ENCODE measurements at places on chromosomes 3 and 15.

- DNase-seq: no peak
Observed at GRCh38 chr15:64979252-64979710, 10.4 kb downstream of the SPG21 start.

- peak; percentile 3 for DNase-seq
Observed at GRCh38 chr15:66369773-66370651, 13.5 kb upstream of the TIPIN start.

DNA sequence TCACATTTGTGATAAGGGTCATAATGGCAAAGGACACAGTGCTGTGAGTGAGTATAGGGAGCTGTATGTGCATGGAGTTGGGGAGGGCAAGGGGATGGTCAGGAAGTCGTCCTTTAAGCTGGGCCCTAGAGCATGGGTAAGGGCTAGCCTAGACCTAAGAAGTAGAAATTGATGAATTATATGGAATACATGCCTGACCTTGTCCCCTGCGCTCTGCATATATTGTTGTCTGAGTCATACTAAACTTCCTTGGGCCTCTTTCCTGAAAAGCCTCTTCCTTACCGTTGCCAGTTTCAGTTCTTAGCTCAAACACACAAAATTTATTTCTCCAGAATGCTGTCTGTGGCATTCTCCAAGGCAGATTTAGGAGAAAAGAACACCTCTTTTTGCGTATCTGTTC lies 4.6 kb downstream of the SNRK start:
- DNase-seq: no peak

- no peak for DNase-seq
Observed at GRCh38 chr3:68123231-68123630, 468.8 kb upstream of the SUCLG2 start.

GRCh38 chr3:178415384-178415783 lies 120.9 kb upstream of the KCNMB2 start:
- no peak for DNase-seq

DNA sequence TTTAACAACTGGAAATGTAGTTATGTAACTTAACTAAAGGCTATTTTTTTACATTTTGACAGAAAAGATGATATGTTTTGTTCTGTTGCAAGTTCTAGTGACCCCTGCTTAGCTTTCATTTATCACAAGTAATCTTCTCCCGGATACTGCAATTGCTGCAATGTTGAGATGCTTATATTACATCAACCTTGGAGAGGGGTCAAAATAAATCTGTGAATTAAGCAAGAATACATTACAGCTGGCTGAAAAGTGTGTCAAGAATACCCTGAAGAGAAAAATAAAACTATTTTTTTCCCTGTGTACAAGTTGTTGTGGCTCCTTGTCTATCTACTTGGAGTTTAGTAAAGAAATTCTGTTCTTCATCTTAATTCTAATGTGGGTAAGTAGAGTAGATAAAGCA lies 232.1 kb upstream of the GOLIM4 start:
- DNase-seq: no peak

DNA sequence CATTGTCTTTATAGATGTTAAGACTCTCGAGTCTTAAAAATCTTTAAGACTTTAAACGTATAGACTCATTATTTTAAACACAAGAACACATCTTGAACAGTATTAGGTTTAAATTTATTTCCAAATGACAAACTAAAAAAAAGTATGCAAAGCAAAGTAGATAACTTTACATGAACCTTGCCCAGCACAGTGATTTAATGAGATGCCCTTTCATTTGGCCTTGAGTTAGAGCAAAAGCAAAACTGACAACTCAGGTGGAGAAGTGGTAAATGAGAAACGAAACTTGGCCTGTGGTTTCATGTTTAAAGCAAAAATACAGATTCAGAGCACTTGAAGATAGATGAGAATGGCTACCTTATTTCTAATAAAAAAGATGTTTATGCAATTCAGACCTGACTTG lies 8.6 kb downstream of the GPR15 start:
- DNase-seq: no peak

GRCh38 chr3:105844704-105845103 lies 24.1 kb downstream of the CBLB start:
- no peak for DNase-seq

GRCh38 chr15:79243723-79244122 lies 38.8 kb upstream of the ANKRD34C start:
- no peak for DNase-seq

DNA sequence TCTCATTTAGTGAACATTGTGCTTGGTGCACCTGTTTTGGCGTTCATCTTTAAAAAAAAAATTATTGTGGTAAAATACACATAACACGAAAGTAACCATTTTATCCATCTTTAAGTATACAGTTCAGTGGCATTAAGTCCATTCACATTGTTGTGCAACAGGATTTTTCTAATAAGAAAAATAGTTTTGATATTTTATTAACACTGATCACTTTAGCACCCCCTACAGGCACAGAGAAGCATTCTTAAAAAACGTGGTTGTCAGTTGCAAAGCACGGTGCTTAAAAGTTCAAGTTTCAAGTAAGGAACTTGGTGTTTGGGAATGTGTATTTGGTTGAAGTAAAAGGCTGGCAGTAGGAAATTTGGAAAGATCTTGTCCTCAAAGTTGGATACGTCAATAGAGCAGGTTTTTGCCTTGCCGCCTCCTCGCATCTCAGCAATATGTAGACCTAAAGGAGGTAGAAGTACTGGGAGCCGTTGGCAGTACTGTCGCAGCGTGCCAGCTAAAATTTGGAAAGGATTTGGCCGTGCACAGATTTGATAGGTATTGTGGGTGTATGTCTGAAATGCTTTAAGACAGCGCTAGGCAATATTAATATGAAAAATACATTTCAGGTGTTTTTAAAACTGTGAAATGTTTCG lies 110.4 kb downstream of the LRRC28 start:
- DNase-seq: peak; percentile 10

GRCh38 chr3:15198686-15199085 lies 7.4 kb upstream of the CAPN7 start:
- DNase-seq: no peak

- DNase-seq: peak; percentile 3
Observed at GRCh38 chr15:92394309-92395097, 822 bp downstream of the ST8SIA2 start.

GRCh38 chr15:88695101-88695500 lies 56.3 kb downstream of the ISG20 start:
- DNase-seq: no peak

DNA sequence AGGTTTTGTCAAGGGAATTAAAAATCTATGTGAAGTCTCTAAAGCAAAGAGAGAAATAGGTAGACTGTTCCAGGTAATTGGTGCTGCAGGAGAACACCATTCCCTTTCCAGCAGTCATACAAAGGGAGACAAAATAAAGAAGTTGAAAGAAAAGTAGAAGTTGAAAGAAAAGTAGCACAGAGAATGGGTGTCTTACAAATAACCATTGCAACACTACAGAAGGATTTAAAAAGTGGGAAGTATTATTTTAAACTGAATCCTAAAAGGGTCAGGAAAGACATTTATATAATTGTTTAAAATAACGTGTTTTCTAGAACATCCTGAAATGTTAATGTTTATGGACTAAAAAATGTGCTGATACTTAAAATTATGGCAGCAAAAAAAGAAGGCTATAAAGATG lies 223.8 kb downstream of the RSRC1 start:
- DNase-seq: no peak

DNA sequence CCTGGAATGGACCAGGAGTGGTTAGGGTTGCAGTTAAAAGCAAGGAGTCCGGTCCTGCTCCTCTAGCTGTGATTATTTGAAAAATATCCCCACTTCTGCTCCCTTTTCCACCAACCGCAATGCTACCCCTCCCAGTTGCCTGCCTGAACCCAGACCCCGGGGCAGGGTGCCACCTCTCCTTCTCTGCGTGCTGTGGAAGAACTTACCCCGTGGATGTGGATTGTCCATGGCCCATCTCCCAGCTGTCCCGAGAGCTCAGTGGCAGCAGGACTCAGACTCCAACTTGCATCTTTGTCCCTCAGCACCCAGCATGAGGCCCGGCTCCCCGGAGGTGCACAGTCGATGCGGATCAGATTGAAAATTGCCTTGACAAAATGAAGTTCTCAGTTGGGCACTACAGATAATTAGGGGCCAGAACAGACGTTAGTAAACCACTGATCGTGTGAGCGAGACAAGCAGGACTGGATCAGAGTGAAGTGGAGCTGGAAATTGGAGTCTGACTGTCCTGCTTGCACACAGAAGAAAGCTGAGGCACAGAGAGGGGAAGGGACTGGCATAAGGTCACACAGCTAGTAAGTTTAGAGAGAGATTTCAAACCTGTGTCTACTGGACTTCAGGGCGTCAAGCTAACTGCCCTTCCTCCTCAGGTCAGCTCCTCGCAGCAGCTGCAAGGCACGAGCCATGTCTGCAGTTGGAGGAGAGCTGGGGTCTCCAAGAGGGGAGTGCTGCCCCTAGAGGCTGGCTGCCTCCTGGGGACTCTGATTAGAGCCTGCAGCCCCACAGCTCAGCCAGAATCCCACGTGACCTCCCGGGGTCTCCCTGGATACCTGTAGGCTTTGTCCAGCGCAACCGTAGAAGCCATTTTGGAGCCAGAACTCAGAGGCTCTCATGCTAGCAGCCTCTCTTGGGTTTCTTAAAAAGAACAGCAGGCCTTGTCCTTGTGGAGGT lies 14.7 kb downstream of the SLC6A1 start:
- no peak for DNase-seq

Measured in COR-L47 (cell line).